Smooth muscle cell of bladder (primary cell): ENCODE measurements at places on chromosomes 3 and 15. TPM values are rescaled to one million over a fixed set of nuclear protein-coding genes. Genes with fewer than 3 reads are reported as not detected.

Gene GOLGA6B
- 0.09 TPM in 1 of 2 replicates, not detected in the other for total RNA-seq

Gene GOLGA6A
- total RNA-seq = 0.14 TPM in 1 of 2 replicates, not detected in the other

Gene SKOR1
- total RNA-seq = under 0.01 and 0.09 TPM in 2 replicates

Gene DPPA2
- total RNA-seq = not detected in 2 replicates

Gene GNB4
- 51.2 and 52.0 TPM in 2 replicates for total RNA-seq

Gene WDR93
- total RNA-seq = under 0.01 and 0.14 TPM in 2 replicates

Gene C3orf49
- total RNA-seq = not detected in 2 replicates

Gene PIGZ
- 2.1 and 2.6 TPM in 2 replicates for total RNA-seq

Gene ATP10A
- 5.3 and 10.4 TPM in 2 replicates for total RNA-seq

Gene CCRL2
- total RNA-seq = under 0.01 and 0.09 TPM in 2 replicates

Gene COLQ
- 0.28 and 0.46 TPM in 2 replicates for total RNA-seq

Gene TGM4
- total RNA-seq = not detected in 2 replicates

Gene ZNF639
- 35.4 and 37.0 TPM in 2 replicates for total RNA-seq
